Kasumi-1 (cell line): ENCODE measurements at places on chromosomes 5 and 9.

- DNase-seq, result no peak
Observed at GRCh38 chr5:115947260-115947659, 15.0 kb upstream of the LVRN start.

GRCh38 chr5:160363660-160364395, 6.6 kb downstream of the C1QTNF2 start:
- no peak for DNase-seq

- no peak for DNase-seq
Observed at GRCh38 chr9:12856603-12857002, 81.8 kb downstream of the LURAP1L start.

DNA sequence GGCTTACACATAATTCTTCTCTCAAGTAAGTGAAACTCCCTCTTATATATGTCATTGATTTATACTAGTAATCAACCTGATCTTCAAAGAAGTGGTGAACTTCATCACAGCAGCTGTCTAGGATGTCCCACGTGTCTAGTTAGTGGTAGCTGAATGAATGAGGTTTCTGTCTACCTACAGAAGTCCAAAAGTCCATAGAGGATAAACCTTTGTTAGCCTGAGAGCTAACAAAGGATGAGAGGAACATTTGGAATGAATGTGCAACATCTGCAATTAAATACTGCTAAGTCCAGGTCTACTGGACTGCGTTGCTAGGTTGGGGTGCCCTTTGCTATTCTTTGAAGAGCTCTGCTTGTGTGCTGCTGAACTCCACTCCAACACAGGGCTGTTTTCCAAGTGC, 213.8 kb upstream of the DAP start:
- DNase-seq, result no peak

- DNase-seq, result no peak
Observed at GRCh38 chr5:111945535-111945934, 188.5 kb upstream of the NREP start.

GRCh38 chr5:141512390-141512910, 23.6 kb downstream of the PCDHGC5 start:
- DNase-seq, result peak; percentile 41

DNA sequence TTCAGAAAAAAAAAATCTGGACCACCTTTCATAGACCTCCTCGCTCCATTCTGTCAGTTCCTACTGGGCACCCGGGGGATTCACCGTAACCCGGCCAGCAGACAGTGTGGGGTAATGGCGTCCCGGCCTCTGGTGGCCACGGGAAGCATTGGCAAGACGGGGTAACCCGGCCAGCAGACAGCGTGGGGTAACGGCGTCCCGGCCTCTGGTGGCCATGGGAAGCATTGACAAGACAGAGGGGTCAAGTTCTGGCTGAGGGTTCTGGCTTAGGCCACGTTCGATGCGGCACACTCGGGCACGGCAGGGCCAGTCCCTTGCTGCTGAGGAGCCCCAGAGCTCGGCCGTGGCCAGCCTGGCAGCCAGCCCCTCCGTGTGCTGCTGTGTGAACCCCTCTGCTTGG, 116.2 kb upstream of the RAPGEF1 start:
- DNase-seq, result no peak

- peak; percentile 18 for DNase-seq
Observed at GRCh38 chr5:9498541-9499497, 47.1 kb downstream of the SEMA5A start.

DNA sequence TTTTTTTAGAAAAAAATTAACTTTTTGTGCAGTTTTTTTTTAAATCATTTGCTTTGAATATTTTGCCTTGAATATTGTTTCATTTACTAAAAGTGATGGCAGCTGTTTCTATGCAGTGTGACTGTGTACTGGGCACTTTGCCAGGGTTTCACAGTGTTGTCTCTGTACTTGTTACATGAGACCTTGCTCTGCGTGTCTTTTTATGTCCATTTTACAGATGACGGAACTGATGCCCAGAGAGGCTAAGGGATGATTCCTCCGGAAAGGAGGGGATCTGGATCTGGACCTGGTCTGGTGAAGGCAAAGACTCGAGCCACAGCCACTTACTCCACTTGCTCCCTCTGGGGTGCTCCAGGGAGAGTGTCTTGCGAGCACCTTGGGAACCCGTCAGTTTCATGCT, 124.8 kb upstream of the PTCH1 start:
- DNase-seq, result no peak

DNA sequence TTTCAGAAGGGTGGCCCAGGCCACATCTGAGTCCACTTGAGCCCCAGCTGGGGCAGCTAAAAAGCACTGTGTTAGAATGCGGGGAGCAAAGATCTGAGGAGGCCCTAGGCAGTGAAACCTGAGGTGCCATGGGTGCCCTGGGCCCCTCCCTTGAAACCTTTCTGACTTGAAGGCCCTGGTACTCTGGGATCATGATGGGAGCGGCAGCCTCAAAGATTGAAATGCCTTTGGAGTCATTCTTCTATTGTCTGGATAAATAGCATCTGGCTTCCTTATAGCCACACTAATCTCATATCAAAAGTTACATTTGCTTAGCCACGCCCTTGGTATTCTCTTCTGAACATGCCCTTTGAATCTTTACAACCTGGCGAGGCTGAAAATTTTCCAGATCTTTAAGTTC, 7.7 kb upstream of the SEMA5A start:
- DNase-seq, result no peak

- DNase-seq, result no peak
Observed at GRCh38 chr5:74296685-74297408, 343.7 kb downstream of the ENC1 start.

GRCh38 chr5:148991566-148991965, 71.3 kb downstream of the SH3TC2 start:
- no peak for DNase-seq

DNA sequence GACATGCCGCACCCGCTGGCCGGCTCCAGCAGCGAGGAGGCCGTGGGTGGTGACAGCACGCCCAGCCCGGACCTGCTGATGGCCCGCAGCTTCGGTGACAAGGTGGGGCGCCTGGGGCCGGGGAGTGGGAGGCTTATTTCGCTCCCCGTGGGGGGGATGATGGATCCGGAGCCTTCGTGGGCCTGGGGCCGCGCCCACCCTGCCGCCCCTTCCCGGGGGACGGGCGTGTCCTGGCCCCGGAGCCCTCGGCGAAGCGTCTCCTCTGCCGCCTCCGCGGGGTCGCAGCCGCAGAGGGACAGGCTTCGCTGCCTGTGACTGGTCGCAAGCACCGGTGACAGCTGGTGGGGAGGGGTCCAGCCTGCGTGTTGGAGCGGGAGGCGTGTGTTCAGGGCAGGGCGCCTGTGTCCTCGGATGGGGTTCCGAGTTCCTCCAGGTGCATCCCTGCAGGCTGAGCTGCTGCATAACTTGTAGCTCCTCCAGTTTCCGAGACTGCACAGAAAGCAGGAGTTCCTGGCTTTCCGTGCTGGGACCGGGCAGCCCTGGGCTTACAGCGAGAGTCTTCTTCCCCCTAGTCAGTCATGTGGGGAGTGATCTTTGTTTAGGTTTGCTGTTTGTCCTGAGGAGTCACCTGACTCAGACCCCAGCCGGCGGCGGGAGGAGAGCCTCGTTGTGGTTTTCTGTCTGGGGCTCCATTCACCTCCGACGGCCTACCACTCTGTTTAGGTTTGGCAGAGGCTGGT, 666 bp downstream of the SNX30 start:
- DNase-seq, result peak; percentile 48

DNA sequence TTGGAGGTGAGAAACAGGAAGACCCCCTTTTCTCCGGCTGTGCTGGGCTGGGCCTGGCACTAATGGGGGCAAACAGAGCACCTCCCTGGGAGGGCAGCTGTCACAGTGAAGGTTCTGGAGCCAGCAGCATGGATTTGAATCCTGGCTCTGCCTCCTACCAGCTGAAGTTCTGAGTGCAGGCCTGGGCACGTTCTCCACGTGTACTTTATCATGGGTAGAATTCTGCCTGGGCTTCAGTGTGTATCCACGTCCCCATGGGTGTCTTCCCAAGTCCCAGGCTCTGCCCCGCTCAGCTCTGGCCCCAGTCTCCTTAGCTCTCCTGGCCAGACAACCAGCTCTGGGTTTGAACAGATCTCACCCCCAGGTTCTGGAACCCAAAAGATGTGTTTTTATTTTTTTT, 223.2 kb downstream of the PBX3 start:
- DNase-seq, result no peak

GRCh38 chr5:150481972-150482406, 25.9 kb upstream of the NDST1 start:
- DNase-seq, result no peak

- DNase-seq, result no peak
Observed at GRCh38 chr5:133508845-133509741, 103.2 kb downstream of the FSTL4 start.

DNA sequence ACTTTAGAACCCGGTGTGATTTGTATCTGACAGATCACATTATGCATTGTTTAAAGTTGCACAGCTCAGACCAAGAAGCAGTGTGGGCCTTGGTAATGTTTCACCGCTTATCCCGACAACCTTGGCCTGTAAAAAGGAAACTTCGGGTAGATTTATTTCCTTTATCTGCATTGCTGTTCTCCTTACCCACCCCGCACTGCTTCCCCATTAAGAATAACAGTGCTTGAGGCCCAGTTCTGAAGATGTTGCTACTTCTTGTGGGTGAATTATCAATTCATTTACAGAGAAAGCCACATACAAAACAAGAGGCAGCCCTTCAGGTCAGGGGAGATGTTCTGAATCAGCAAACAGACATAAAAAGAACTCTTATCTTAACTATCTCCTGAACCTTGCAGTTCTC, 8.4 kb downstream of the SMARCA2 start:
- DNase-seq, result no peak

GRCh38 chr5:38070304-38070950, 187.9 kb upstream of the EGFLAM start:
- DNase-seq, result no peak
